ENCODE measurements at places on chromosomes 4 and X. TPM values are rescaled to one million over a fixed set of nuclear protein-coding genes. Genes with fewer than 3 reads are reported as not detected.

AFF2 gene
- total RNA-seq = 5.9 TPM

TEX11 gene
- not detected for total RNA-seq

PDZD4 gene
- total RNA-seq = 3.1 TPM

SSX2 gene
- not detected for total RNA-seq

PROM1 gene
- 8.2 TPM for total RNA-seq

VCX3B gene
- not detected for total RNA-seq

STBD1 gene
- 12.4 TPM for total RNA-seq

NAA11 gene
- not detected for total RNA-seq

SORCS2 gene
- total RNA-seq = 5.8 TPM

SHROOM4 gene
- total RNA-seq = 5.3 TPM

FAM9C gene
- total RNA-seq = not detected

APOO gene
- total RNA-seq = 6.7 TPM

C4orf51 gene
- total RNA-seq = not detected

HSD17B10 gene
- total RNA-seq = 37.2 TPM

SSX2B gene
- total RNA-seq = not detected

MAGEA12 gene
- not detected for total RNA-seq

CLGN gene
- 0.59 TPM for total RNA-seq

MAGEA2B gene
- not detected for total RNA-seq

CXorf51B gene
- total RNA-seq = not detected

HELQ gene
- 12.0 TPM for total RNA-seq

RASGEF1B gene
- 61.7 TPM for total RNA-seq

ZCCHC18 gene
- total RNA-seq = 0.79 TPM

SRPX2 gene
- total RNA-seq = 11.2 TPM

INPP4B gene
- 28.6 TPM for total RNA-seq

MTNR1A gene
- 0.20 TPM for total RNA-seq

PCDH10 gene
- 0.49 TPM for total RNA-seq

SLIT2 gene
- 40.4 TPM for total RNA-seq

USP51 gene
- 3.1 TPM for total RNA-seq

DOK7 gene
- 0.99 TPM for total RNA-seq

IGBP1 gene
- 59.1 TPM for total RNA-seq

TMEM150C gene
- 11.6 TPM for total RNA-seq

SASH3 gene
- 3.0 TPM for total RNA-seq

CDS1 gene
- total RNA-seq = 9.9 TPM

ARAP2 gene
- 48.6 TPM for total RNA-seq

TMSB15C gene
- total RNA-seq = 7.6 TPM

AP1S2 gene
- 38.4 TPM for total RNA-seq

RTL9 gene
- total RNA-seq = 0.39 TPM

SULT1B1 gene
- 1.8 TPM for total RNA-seq

PAPSS1 gene
- total RNA-seq = 54.4 TPM

BEX1 gene
- total RNA-seq = 0.30 TPM

KIAA1210 gene
- total RNA-seq = 0.10 TPM

PRAF2 gene
- 1.5 TPM for total RNA-seq

CLIC2 gene
- total RNA-seq = 11.0 TPM

TCEAL2 gene
- 0.39 TPM for total RNA-seq

PLXNB3 gene
- 2.2 TPM for total RNA-seq

IL3RA gene
- 5.7 TPM for total RNA-seq

CLNK gene
- 0.10 TPM for total RNA-seq

HS3ST1 gene
- 0.69 TPM for total RNA-seq

HPSE gene
- total RNA-seq = 3.9 TPM

ITM2A gene
- 138 TPM for total RNA-seq

GPRASP2 gene
- total RNA-seq = 24.9 TPM

IDS gene
- 25.4 TPM for total RNA-seq

ACSL4 gene
- total RNA-seq = 34.9 TPM

PABPC5 gene
- total RNA-seq = 4.9 TPM

TMPRSS11D gene
- 0.79 TPM for total RNA-seq

Measured in skin of body (tissue), 3 donors.